ENCODE measurements at places on chromosomes 3 and 15. TPM values are rescaled to one million over a fixed set of nuclear protein-coding genes. Genes with fewer than 3 reads are reported as not detected.

DNA sequence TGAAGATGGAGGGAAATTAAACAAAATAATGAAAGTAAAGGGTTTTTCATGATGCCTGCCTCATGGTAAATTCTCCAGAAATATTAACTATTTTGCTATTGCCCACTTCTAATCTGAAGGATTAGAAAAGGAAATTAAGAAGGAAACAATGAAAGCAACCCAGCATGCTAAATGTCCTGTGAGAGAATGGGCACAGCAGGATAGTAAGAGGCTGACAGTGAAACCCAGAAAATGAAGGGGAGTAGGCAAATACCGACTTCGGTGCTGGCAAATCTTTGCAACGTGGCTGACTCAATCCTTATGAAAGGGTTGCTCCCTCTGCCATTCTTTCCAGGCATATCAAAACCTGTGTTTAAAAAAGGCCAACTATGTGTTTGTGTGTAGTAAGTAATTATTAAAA, 147.5 kb upstream of the SYNPR start:
- peak; percentile 14 for DNase-seq

DNA sequence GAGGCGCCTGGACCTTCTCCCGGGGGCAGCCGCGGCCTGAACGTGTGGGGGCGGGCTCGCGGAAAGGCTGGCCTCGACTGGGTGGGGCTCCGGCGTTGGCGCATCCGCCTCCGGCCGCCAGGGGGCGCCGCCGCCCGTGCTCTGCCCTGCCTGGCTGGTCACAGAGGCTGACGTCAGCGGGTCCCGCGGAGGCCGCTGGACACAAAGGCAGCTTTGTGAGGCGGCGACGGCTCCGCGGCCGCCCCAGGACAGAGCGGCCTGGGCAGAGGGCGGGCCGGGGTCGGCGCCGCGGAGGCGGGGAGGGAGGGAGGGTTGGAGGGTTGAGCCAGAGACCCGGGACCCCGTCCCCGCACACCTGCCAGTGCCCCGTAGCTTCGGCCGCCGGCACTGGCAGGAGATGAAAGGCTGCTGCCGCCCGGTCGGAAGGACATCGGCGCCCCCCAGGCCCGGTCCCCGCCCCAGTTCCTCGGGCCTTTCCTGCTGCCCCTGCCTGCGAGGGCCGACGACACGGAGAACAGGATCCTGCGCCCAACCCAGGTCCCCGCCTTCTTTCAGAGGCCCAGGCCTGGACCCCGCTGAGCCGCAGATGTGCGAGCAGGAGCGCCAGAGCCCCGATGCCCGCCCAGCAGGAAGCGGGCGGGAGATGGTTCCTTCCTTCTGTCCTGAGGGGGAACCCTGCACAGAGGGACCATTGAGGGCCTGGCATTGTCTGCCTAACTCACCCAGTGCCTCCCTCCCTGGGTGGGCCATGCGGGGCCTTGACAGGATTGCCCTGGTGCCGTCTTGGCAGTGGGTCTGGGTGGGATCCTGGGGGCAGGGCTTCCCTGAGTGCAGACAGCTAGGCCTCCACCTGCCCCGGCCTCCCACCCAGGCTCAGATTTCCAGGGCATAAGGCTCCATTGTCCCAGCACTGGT, 8.7 kb upstream of the SEMA3B start:
- DNase-seq = peak; percentile 96

Gene ERICH6
- total RNA-seq = not detected

Gene CLEC3B
- 71.4 TPM for total RNA-seq

Gene CFAP100
- not detected for total RNA-seq

GRCh38 chr3:99915906-99916432, 98.3 kb downstream of the CMSS1 start:
- DNase-seq = no peak

GRCh38 chr3:126110431-126111125, 26.7 kb upstream of the SLC41A3 start:
- DNase-seq = peak; percentile 91

GRCh38 chr3:41872157-41872556, 89.7 kb downstream of the ULK4 start:
- no peak for DNase-seq

DNA sequence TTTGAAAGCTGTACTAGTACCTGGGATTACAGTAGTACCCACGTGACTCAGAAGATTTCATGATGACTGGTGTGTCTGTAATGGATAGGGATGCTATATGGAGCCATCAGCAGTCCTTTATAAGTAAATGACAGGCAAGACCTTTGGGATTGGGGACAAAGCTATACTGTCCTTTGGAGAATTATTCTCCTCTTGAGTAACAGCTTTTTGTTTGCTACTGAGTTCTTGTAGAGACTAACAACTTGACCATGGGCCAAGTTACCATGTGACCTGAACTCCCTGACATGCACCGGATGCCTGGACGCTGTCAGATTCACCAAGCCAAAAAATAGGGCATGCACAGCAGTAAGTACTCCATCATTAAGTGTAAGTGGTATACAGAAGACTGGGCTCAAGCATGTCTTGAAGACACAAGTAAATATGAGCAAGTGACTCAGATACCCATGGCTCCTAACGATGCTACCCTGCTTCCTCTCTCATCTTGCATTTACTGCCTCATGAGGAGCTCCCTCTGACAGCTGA, 12.9 kb downstream of the SEC11A start:
- DNase-seq = no peak

DNA sequence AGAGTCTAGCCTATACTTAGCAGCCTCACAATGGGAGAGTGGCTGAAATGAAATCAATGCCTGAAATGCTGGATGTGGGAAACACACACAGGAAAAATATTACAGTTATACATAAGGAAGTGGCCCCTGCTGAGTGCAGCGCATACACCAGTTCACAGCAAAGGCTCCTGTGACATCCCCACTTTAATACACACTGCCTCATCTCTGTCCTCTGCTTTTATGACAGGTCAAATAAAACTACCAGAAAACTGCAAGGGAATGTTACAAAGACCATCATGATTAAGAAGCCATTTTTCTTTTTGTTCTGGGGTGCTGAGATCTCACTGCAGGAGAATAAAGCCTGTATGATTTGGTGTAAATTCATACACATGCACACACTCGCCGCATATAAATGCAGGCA, 214.3 kb downstream of the ARRDC4 start:
- DNase-seq = no peak

DNA sequence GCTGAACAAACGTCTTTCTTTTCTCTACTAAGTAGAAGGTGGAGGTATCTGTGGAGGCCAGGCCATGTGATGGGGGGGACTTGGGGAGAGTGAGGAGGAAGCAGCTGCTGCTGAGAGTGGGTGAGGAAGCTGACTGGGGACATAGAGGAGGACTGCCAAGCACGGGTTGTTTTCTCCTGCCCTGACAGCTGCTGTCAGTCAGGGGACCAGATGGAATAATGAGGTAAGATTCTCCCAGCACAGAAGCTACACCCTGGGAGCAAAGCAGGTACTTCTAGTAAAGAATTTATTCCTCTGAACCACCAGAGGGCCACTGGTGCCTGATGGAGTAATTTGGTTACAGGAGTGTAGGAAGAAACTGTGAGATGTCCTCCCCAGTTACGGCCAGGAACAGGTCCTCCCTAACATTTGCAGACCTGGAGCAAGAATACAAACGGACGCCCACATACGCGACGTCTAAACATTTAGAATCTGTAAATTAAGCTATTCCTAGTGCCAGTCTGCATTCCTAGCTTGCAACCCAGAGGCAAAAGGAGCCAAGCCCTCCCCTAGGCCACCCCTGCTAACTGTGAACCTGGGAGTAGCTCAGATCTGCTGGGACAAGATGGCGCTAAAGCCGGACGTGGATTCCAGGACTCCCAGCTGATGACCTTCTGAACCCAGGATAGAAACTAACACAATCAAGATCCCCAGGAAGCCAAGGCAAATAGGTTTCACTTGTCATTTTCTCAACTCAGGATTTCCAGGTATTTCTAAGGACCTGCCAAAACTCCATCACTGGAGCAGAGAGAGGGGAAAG, 14.8 kb downstream of the CRYGS start:
- DNase-seq = no peak

DNA sequence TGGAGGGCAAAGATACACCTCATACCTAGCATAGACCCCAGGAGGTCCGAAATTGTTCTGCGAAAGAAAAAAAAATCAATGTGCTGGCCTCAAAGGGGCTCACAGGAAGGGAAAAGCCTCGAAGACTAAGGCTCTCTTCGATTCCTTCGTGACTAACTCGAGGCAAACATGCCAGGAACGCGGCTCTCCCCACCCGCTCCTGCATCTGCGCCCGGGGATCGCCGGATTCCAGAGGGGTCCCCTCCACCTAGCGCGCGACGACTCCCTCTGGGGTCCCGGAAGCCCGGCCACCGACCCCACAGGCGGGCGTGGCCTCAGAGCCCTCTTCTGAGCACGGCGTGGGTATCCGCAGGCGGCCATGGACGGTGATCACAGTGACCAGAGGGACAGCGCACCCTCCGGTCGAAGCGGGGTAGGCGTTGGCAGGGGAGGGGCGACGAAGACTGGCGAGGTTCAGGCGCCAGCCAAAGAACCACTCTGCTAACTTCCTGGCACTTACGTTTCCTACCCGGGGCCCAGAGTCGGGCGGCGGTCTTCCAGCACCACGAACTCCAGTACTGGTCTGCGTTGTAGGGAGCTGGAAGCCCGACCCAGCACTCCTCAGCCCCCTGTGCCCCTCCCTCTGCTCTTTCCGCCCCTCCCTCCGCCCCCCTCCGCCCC, 515 bp upstream of the EIF3J start:
- peak; percentile 99 for DNase-seq

All from esophagus muscularis mucosa (tissue), 4 donors.